PC-9 (cell line): ENCODE measurements at places on chromosomes 12 and 14. TPM values are rescaled to one million over a fixed set of nuclear protein-coding genes. Genes with fewer than 3 reads are reported as not detected.

Gene GLIPR1L1
- not detected in 2 replicates for total RNA-seq

DNA sequence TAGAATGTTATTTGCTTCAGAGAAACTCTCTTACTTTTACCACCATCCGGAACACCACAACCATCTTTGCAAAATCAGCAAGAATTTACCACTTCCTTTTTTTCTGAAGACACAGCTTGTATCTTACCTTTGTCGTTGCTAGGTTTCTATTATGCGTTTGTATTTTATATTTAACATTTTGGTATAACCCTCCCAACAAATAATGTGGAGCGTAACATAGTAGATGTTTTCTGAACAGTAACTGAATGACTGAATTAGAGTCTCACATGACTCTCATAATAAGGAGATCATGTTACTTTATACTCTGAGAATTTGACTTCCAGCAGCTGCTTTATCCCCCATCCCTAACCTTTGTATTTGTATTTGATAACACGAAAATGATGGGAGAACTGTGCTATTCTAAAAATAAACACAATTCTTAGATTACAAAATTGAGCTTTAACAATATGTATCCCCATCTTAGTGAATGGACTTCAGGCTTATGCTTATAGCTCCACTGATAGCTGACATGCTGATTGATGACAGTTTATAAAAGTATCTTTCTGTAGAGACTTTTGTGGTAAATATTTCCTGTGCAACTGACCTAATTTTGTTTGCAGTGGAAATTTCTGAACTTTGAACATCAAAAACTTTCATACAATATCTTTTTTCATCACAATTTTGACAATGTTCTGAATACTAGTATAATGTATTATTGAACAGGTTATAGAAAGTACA lies 7.9 kb upstream of the KLRB1 start:
- no peaks in the 10 kb centered on the region for H3K4me1 ChIP-seq
- H3K36me3 ChIP-seq: no peaks in the 10 kb centered on the region
- DNase-seq: no peak
- H3K27me3 ChIP-seq: no peaks in the 10 kb centered on the region

- no peaks in the 10 kb centered on the region for H3K36me3 ChIP-seq
- no peaks in the 10 kb centered on the region for H3K27me3 ChIP-seq
- no peaks in the 10 kb centered on the region for H3K4me1 ChIP-seq
- no peak overlapping the region for H3K4me3 ChIP-seq
- no peak for DNase-seq
Measured at GRCh38 chr14:94660306-94660946, 48.2 kb downstream of the SERPINA3 start.

GRCh38 chr14:76772300-76773187 lies 11.3 kb downstream of the VASH1 start:
- H3K4me3 ChIP-seq: no peak overlapping the region
- H3K36me3 ChIP-seq: no peaks in the 10 kb centered on the region

DNA sequence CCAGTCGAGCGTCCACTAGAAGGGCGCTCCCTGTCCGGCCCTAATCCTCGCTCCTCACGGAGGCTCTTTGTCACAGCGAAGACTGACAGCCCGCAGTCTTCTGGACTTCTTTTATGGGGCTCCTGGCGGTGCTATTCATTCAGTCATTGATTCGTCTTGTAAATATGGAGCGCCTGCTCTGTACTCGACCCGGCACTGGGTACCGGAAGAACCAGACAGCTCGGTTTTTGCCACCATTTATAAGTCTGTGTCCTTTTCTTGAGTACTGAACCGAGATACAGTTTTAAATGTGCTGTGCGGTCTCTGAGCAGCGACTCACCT lies 570 bp downstream of the DMAC2L start:
- H3K27ac ChIP-seq: peak overlapping the region; percentile 88
- H3K36me3 ChIP-seq: no peaks in the 10 kb centered on the region
- no peaks in the 10 kb centered on the region for H3K27me3 ChIP-seq
- peak overlapping the region; percentile 85 for H3K4me3 ChIP-seq
- no peak for DNase-seq

DNA sequence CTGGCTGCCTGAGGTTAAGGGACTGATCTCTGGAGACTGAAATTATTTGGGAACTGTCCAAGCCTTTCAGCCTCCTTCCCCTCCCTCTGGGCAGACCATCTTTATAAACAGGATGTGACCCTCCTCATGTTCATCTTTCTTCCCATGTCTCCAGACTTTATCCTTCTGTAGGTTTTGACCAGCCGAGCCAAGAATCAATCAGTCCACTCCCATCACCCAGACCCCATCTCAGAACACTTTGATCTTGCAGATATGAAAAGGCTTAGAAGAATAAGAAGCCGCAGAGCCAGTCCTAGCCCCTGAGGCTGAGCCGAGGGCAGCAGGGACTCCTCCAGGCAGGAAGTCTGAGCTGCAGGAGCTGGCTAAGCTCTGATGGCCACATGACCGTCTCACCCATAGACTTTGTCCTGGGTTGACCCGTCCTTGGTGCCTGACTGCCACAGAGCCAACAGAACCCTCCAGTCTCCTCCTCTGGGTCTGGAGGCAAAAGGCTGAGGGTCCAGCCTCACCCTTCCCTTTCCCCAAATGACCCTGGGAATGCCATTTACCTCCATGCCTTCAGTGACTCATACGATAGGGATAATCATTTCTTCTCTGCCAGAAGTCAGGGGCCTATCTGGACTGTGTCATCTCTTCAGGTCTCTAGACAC lies 1.6 kb downstream of the KRT71 start:
- H3K4me1 ChIP-seq: peaks cover 13% of the 10 kb centered on the region
- H3K27ac ChIP-seq: no peak overlapping the region
- H3K36me3 ChIP-seq: no peaks in the 10 kb centered on the region
- H3K4me3 ChIP-seq: no peak overlapping the region

GRCh38 chr14:102878174-102878969 lies 44.1 kb upstream of the AMN start:
- H3K27ac ChIP-seq: no peak overlapping the region
- H3K36me3 ChIP-seq: 0 out of 2 replicates have a peak, but pooled peaks cover 12% of the 10 kb centered on the region
- no peaks in the 10 kb centered on the region for H3K4me1 ChIP-seq

Gene NTF3
- total RNA-seq: not detected in 2 replicates

Gene RHOF
- total RNA-seq: 132 and 179 TPM in 2 replicates

- no peaks in the 10 kb centered on the region for H3K36me3 ChIP-seq
- no peak overlapping the region for H3K4me3 ChIP-seq
- H3K4me1 ChIP-seq: no peaks in the 10 kb centered on the region
- no peak for DNase-seq
Measured at GRCh38 chr14:64213086-64213485, 81.1 kb downstream of the ESR2 start.

GRCh38 chr12:120800665-120801064 lies 75.0 kb downstream of the ACADS start:
- DNase-seq: no peak
- H3K36me3 ChIP-seq: 0 out of 2 replicates have a peak, but pooled peaks cover 3% of the 10 kb centered on the region
- no peak overlapping the region for H3K27ac ChIP-seq
- H3K4me1 ChIP-seq: peaks cover 14% of the 10 kb centered on the region
- no peaks in the 10 kb centered on the region for H3K27me3 ChIP-seq
- no peak overlapping the region for H3K4me3 ChIP-seq

- no peaks in the 10 kb centered on the region for H3K36me3 ChIP-seq
- H3K4me1 ChIP-seq: peaks cover 15% of the 10 kb centered on the region; the same call in 1 of the 2 replicates
- H3K27ac ChIP-seq: no peak overlapping the region
- DNase-seq: peak; percentile 40
Measured at GRCh38 chr12:119207063-119207560, 28.4 kb downstream of the HSPB8 start.

DNA sequence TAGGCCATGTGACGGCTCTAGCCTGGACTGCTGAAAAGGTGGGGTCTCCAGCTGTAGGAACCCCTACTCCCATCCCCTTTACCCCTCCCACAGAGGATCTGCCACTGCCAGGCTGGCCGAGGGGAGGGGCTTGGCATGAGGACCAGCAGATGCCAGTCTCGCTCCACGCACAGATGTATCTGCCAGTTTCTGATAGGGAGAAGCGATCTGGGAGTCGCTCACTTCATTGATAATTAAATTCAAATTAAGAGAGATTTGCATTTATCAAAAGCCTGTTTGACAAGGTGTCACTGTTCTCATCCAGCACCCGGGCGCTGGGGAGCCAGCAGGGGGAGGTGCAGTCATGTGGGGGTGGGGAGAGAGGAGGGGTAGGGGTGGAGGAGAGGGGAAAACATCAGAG lies 217.6 kb upstream of the MYL2 start:
- H3K36me3 ChIP-seq: no peaks in the 10 kb centered on the region
- no peak for DNase-seq
- H3K4me3 ChIP-seq: no peak overlapping the region
- no peak overlapping the region for H3K27ac ChIP-seq
- H3K27me3 ChIP-seq: peaks cover 93% of the 10 kb centered on the region
- H3K4me1 ChIP-seq: no peaks in the 10 kb centered on the region

Gene TAS2R8
- not detected in 2 replicates for total RNA-seq

Gene KLRC1
- total RNA-seq: not detected in 2 replicates

DNA sequence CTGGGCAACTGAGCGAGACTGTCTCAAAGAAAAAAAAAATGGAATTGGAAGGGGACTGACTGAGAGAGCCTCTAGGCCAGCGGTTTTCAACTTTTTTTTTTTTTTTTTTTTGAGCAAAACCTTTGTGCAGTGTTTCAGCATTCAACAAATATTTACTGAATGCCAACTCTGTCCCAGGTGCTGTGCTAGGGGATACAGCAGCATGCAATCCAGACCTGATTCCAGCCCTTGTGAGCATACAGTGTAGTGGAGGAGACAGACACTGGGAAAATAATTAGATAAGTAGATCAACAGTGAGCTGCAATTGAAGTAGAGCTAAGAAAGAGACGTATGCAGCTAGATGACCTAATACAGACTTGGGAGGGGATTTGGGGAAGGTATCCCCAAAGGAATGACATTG lies 23.8 kb upstream of the LTBP2 start:
- no peak overlapping the region for H3K4me3 ChIP-seq
- peaks cover 9% of the 10 kb centered on the region for H3K4me1 ChIP-seq

DNA sequence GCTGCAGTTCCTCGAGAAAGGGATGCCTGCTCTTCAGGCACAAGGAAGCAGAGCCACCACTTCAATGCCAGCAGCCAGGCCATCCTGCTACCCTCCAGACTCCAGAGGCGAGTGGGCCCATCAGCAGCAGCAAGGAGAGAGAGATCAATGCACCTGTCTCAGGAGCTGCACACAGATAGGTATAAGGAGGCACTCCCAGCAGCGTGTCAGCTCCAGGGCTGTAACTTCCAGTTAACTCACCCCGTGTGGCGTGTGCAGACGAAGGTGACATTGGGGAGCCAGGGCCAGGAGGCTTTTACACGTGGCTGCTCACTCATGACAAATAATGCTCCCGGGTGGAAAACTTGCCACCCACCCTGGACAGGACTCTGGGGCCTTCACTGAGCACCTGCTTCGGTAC lies 24.2 kb downstream of the GALNT16 start:
- no peak for DNase-seq
- H3K4me1 ChIP-seq: no peaks in the 10 kb centered on the region
- 0 out of 2 replicates have a peak, but pooled peaks cover 8% of the 10 kb centered on the region for H3K27me3 ChIP-seq
- no peaks in the 10 kb centered on the region for H3K36me3 ChIP-seq
- H3K27ac ChIP-seq: no peak overlapping the region
- H3K4me3 ChIP-seq: no peak overlapping the region

Gene PRB2
- total RNA-seq: not detected in 2 replicates

Gene TAS2R7
- total RNA-seq: not detected in 2 replicates

GRCh38 chr12:19144985-19145384 lies 15.5 kb downstream of the PLEKHA5 start:
- H3K4me3 ChIP-seq: no peak overlapping the region
- H3K27ac ChIP-seq: no peak overlapping the region
- no peak for DNase-seq
- no peaks in the 10 kb centered on the region for H3K27me3 ChIP-seq
- no peaks in the 10 kb centered on the region for H3K4me1 ChIP-seq

Gene FGF6
- total RNA-seq: not detected in 2 replicates

DNA sequence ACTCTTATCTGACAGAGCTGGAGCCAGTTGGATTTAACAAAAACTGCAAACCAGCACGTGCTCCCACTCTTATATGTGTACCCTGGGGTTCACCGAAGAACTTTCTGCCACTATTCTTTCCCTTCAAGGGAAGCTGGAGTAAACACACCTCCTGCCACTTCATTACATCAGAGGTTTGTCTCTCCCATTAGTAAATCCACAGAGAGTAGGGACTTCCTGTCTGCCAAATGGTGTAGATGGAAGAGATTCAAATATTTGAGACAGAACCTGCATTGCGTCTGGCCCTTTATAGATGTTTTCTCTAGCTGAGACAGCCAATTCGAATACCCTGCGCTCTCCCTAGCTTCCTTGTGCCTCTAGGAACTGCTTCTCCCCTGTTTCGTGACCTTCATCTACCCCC lies 29.1 kb upstream of the AEBP2 start:
- no peaks in the 10 kb centered on the region for H3K36me3 ChIP-seq
- no peaks in the 10 kb centered on the region for H3K27me3 ChIP-seq
- no peak overlapping the region for H3K27ac ChIP-seq
- no peak overlapping the region for H3K4me3 ChIP-seq
- no peaks in the 10 kb centered on the region for H3K4me1 ChIP-seq

Gene NUAK1
- 7.9 and 8.3 TPM in 2 replicates for total RNA-seq

Gene DEGS2
- total RNA-seq: 0.11 and 0.15 TPM in 2 replicates

DNA sequence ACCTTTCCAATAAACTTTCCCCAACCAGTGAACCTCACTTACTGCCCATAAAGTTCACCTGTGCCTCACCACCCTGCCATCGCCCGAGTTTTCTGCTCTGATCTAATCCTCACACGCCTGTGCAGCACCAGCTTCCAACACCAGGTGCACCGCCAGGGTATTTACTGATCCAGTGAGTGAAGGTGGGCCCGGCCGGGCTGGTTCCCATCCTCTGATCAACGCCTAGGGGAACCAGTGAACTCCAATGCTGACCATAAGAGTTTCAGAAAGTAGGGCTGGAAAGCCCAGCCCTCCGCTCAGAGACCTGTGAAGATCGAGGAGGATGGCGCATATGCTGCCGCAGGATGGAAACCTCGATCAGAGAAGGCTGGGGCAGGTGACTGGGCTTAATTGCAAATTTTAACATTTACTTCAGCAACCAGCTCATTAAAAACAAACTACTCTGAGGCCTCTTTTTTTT lies 685 bp upstream of the MYL6B start:
- H3K4me3 ChIP-seq: peak overlapping the region; percentile 77
- H3K27ac ChIP-seq: peak overlapping the region; percentile 83

- no peaks in the 10 kb centered on the region for H3K27me3 ChIP-seq
- no peak overlapping the region for H3K27ac ChIP-seq
- H3K4me3 ChIP-seq: no peak overlapping the region
- no peaks in the 10 kb centered on the region for H3K36me3 ChIP-seq
- DNase-seq: no peak
Measured at GRCh38 chr14:44438936-44439335, 68.1 kb downstream of the FSCB start.

DNA sequence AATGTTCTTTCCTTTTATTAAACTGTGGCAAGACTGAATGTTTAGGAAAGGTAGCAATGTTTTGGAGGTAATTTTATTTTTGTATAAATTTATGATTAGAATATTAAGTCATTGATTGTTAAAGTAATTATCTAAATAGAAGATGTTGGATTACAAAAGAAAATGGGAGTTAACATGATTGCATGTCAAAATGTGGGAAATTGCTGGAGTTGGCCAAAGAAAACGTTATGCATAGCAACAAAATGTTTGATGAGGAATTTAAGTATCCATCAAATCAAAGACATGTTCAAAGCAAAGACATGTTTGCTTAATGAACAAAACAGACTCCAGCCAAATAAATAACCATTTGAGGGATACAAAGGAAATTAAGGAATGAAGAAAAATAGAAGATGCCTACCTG lies 3.2 kb upstream of the MLH3 start:
- no peak overlapping the region for H3K27ac ChIP-seq
- H3K4me1 ChIP-seq: peaks cover 15% of the 10 kb centered on the region
- no peak for DNase-seq
- H3K36me3 ChIP-seq: peaks cover 14% of the 10 kb centered on the region
- no peak overlapping the region for H3K4me3 ChIP-seq

GRCh38 chr14:49569281-49569680 lies 16.9 kb downstream of the RPS29 start:
- H3K27me3 ChIP-seq: no peaks in the 10 kb centered on the region
- no peak overlapping the region for H3K27ac ChIP-seq
- no peaks in the 10 kb centered on the region for H3K36me3 ChIP-seq

Gene GPX2
- total RNA-seq: 196 and 323 TPM in 2 replicates
